ENCODE measurements at places on chromosomes 11 and 22. TPM values are rescaled to one million over a fixed set of nuclear protein-coding genes. Genes with fewer than 3 reads are reported as not detected.

The ST14 gene
- total RNA-seq = not detected

The CD3E gene
- not detected for total RNA-seq

The TRIM22 gene
- 226 TPM for total RNA-seq

The NUP98 gene
- total RNA-seq = 124 TPM

The OR56A4 gene
- not detected for total RNA-seq

The OR4A16 gene
- total RNA-seq = not detected

The RBFOX2 gene
- 143 TPM for total RNA-seq

The SESN3 gene
- total RNA-seq = 36.4 TPM

The MRGPRF gene
- total RNA-seq = 0.06 TPM

The HMOX1 gene
- 85.6 TPM for total RNA-seq

The MS4A15 gene
- total RNA-seq = not detected

The SOX6 gene
- total RNA-seq = 0.32 TPM

Data from bladder microvascular endothelial cell (primary cell).